Activated CD8-positive, alpha-beta memory T cell treated with anti-CD3 and anti-CD28 coated beads, Interleukin-2, amount 10 ng/mL, durations not matched to agents 7 days and 5 days (primary cell): ENCODE measurements at places on chromosomes 5 and 9.

- no peak for DNase-seq
Observed at GRCh38 chr5:174324680-174325079, 279.2 kb downstream of the NSG2 start.

GRCh38 chr5:3349704-3350565 lies 245.7 kb upstream of the IRX1 start:
- DNase-seq = peak; percentile 16

GRCh38 chr9:2815661-2816060 lies 28.2 kb downstream of the PUM3 start:
- no peak for DNase-seq

- no peak for DNase-seq
Observed at GRCh38 chr9:19181561-19181960, 48.9 kb upstream of the DENND4C start.

GRCh38 chr9:132192728-132193127 lies 30.9 kb downstream of the NTNG2 start:
- DNase-seq = no peak

GRCh38 chr9:4832786-4833579 lies 40.2 kb downstream of the RCL1 start:
- DNase-seq = peak; percentile 67

GRCh38 chr5:73899055-73899454 lies 273.1 kb downstream of the ARHGEF28 start:
- no peak for DNase-seq

GRCh38 chr5:172594867-172595466 lies 46.1 kb upstream of the NEURL1B start:
- no peak for DNase-seq

DNA sequence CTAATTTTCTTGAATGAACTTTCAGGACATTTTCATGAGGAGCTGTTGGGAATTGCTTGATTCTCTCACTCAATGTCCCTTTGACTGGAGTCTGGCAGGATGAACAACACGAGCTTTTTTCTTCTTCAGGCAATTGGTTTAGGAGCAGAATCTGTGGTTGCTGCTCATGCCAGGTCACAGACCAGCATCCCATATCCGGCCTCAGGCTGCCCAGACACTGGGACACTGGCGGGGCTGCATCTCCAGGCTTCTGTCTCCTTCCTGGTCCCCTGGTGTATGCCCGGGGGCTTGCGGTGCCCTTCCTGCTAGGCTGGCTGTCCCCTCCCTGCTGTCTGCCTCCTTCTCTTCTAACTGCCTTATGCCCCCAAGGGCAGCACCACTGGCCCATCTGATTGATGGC lies 311.5 kb upstream of the DAP start:
- DNase-seq = no peak

DNA sequence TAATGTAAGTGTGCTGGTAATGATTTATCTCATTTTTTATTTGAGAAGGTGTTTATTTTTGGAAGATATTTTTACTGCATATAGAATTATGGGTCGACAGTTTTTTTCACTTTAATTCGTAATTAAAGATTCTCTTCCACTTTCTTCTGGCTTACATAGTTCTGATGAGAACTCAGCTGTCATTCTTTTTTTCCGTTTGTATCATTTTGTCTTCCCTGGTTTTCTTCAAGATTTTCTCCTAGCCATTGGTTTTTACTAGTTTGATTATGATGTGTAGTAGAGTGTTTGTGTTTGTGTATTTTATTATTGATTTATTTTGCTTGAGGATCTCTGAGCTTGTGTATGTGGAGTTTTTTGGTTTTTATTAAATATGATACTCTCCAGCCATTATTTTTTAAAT lies 21.7 kb downstream of the SLF1 start:
- DNase-seq = no peak

GRCh38 chr5:131672776-131673175 lies 37.7 kb upstream of the RAPGEF6 start:
- no peak for DNase-seq

GRCh38 chr9:125538092-125538473 lies 168.9 kb downstream of the MAPKAP1 start:
- DNase-seq = no peak

- DNase-seq = no peak
Observed at GRCh38 chr5:38718771-38719391, 126.9 kb upstream of the OSMR start.

DNA sequence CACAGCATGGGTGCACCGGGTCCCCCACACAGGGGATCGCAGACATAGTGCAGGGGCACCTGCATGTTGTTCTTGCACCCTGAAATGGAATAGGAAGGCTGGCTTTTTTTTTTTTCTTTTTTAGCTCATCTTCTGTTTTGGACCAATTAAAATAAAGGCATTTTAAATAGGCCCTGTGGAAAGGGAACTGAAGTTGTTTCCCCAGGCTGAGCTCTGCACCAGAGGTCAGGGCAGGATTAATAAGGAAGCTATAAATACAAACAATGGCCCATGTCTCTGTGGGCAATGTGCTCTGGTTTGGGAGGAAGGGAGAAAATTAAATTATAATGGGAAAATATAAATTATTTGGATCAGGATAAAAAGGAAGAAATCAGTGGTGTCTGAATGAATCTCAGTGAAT lies 21.2 kb upstream of the KCNMB1 start:
- no peak for DNase-seq

DNA sequence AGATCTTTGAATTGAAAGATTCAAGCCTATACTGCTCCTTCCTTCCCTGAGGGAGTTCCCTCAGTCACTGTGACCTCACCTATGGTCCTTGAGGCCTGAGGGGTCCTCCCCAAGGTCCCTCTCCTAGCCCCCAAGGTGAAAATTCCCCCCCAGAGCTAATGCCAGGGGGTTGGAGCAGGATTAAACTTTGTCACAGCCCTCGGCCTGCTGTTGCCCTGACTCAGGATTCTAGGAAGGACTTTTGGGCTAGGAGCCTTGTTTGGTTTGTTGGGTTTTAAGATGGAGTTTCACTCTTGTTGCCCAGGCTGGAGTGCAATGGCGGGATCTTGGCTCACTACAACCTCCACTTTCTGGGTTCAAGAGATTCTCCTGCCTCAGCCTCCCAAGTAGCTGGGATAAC lies 123.2 kb downstream of the C5orf15 start:
- DNase-seq = peak; percentile 29

GRCh38 chr5:151083081-151083676 lies 2.3 kb upstream of the TNIP1 start:
- peak; percentile 72 for DNase-seq

- DNase-seq = no peak
Observed at GRCh38 chr5:131296213-131296672, 32.4 kb downstream of the CDC42SE2 start.

DNA sequence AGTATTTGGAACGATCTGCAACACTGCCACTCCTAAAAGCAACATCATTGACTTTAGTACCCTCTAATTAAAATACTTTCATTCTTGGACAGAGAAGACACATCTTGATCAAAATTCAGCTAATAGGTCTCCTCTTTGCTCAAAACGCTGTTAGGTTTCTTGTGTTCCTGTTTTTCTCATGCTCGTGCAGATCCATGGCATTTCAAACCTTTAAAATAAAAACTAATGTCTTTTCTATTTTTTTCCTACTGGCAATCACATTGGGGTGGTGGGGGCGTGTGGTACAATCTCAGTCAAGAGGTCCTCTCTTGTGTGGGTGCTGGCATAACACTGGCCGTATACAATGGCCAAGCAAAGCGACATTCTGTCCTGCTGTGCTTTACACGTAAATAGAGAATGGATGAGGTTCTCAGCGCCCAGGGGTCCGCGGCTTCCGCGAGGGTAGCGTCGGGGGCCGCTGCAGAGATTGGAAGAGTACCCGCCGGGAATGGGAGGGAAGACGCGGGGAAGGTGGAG lies 315 bp upstream of the GPR150 start:
- DNase-seq = no peak

- DNase-seq = no peak
Observed at GRCh38 chr5:180646963-180647305, 2.5 kb downstream of the FLT4 start.

GRCh38 chr9:18129809-18130334 lies 344.1 kb upstream of the ADAMTSL1 start:
- DNase-seq = no peak

DNA sequence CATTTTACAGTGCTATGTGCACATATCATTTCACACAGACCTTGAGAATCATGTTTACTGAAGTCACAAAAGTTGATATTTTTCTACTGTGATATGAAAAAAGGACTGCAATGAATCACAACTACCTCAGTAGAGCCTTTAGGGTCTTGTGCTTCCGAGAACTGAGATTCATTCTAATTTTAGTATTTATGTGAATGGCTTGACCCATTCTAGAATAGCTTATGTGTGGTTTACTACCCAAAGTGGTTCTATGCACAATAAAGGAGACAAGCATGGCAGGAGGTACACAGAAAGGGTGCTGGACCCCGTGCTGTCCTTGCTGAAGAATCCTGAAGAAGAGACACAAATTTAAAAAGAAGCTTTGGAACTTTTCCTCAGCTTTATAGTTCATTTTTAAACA lies 28.2 kb downstream of the MEF2C start:
- no peak for DNase-seq

GRCh38 chr9:92961627-92962302 lies 14.4 kb downstream of the FGD3 start:
- DNase-seq = peak; percentile 72

DNA sequence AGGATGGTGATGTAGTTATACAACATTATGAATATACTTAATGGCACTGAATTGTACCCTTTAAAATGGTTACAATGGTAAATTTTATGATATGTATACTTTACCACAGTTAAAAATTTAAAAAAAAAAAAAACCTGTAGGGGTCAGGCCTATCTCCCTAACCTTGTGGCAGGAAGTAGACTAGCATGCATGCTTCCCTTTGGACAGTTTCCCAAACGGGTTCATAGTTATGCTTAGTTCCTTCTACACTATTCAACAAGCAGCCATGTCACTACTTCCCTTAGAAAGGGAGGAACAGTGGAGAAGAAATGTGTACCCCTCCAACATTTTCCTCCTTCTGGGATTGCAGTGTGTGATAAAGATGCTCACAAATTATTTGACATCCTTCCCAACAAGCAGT lies 32.5 kb downstream of the IDNK start:
- DNase-seq = no peak

DNA sequence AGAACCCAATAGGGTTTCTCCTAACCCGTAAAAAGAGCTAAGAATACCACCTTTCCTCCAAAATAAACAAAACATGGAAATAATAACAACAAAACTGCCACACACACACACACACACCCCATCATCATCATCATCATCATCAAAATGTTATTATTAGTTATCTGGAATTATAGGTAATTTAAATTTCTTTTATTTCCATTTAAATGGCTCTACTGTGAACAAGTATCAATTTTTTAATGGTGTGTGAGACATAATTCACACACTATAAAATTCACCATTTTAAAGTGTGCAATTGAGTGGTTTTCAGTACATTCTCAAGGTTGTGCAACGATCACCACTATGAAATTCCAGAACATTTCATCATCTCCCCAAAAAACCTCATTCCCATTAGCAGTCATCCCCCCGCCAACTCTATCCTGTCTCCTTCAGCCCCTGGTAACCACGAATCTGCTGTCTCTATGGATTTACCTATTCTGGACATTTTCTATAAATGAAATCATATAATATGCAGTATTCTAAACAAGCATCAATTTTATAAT lies 172.7 kb downstream of the ROR2 start:
- no peak for DNase-seq

DNA sequence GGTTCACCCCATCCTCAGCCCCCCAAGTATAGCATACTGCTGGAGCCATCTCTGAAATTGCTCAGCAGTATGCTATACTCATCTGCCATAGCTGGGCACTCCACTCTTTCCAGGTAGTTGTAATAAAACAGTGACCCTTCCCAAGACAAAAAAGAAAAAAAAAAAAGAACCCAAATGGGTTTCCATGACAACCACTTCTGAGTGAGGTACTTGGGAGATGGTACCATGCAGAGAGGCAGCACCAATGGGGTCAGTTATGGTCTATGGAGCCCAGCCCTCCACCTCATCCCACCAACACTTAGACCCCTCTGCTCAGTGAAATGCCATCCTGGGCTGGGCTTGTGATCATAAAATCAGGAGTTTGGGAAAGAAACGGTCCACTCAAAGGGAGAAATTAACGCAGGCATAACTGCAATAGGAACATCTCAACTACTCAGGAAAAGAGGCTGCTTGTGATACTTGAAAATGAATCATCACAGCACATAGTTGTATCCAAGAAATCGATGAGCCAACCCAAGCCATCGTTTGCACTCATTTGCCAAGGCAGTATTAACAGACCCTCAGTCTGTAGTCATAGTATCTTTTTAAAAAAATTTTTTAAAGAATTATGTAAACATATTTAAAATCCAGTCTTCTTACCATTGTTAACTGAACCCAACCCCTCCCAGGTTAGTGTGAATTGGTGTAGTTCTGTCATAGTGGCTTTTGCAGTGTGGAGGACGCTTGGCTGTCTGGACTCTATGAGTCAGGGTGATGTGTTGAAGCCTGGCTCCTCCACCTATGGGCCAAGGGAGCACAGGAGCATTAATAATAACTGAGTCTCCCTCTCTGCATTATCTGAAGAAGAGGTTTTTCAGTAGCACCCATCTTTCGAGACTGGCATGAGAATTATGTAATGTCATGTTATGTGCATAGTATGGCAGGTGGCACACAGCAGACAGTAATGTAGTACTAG lies 402.7 kb downstream of the SPOCK1 start:
- no peak for DNase-seq

GRCh38 chr9:74275872-74276508 lies 221.1 kb upstream of the RORB start:
- no peak for DNase-seq
